Lung microvascular endothelial cell (primary cell): ENCODE measurements at places on chromosomes 12 and 14.
A peak's percentile ranks its signal among the peaks of the same experiment; 100 is the strongest.

- DNase-seq = no peak
These were observed 120.1 kb downstream of the LMNTD1 start for GRCh38 chr12:25433024-25433423.

DNA sequence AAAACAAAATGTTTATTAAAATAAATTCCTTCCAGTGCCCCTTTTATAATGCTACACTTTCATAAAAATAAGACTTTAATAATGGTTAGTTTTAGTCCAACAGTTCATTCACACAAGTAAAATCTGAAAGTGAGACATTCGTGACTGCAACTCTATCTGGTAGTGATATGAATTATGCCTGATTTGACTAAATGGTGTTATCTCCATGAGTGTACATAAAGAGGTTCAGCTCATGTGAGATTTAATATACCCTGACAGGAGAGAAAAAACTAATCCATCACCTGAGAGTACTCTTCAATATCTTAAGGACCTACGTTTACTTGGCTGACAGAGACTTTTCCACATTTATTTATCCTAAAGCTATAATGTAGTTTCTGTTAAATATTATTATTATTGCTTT, 34.0 kb downstream of the ERO1A start:
- no peak for DNase-seq

DNA sequence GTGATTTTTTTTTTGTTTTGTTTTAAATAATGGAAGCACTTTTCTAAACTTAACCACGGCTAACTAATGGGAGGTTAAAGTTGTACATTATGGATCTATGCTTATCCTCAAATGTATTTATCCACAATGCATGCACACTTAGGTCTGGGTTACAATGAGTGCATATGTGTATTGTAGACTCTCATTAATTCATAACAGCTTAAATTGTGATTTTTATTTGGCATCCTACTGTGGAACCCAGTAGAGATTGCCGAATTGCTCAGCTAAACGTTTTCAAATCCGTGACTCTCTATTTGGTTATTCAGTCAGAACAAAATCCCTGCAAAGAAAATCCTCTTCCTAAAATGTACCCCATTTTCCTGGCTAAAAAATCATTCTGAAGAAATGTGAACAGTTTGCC, 244.0 kb downstream of the SLC25A21 start:
- no peak for DNase-seq

GRCh38 chr14:100617410-100618317, 30.4 kb upstream of the BEGAIN start:
- no peak for DNase-seq

DNA sequence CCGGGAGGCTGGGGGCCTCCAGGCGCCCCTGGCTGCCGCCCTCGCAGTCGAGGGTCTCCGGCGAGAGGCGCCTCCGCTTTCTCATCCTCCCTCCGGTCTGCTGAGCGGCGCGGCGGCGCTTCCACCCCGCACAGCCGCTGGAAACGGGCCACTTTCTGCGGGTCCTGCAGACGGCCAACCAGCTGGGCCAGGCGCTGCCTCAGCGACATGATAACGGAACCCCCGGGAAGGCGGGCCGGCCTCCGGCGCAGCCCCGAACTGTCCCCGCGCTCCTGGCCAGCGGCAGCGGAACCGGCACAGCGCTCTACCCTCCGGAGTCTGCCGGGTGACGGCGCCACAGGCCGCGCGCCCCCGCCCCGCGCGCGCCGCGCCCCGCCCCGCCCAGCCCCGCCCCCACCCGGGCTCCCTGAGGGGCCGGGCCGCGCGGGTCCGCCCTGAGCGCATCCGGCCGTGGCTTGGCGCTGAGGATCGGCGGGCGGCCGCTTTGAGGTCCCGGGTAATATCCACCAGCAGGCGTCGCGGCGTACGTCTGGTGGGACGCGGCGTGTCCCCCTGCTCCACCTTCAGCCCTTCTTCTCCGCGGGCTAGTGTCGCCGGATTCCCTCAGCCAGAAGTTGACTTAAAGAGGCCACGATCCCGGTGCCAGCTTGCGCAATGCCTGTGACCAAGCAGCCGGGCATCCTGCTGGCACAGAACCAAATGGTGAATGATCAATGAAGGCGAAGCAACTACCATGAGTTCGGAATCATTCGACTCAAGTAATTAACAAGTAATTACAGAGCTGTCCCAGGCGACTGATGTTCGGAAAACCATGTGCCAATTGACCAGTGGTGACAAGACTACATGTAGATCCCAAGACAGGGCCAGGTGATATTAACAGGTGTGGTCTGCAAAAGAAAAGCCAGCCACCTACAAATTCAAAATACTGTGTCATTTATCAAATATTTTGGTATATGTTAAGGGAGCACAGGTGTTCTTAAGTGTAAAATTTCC, at the start of gene SGPP1:
SGPP1 (minus strand) TSS at position 330 of the 993 bp plus-strand sequence; CDS start at position 209, 121 bp downstream.
- peak; percentile 77 for DNase-seq

GRCh38 chr14:69573205-69573830, 1.4 kb downstream of the CCDC177 start:
- no peak for DNase-seq

DNA sequence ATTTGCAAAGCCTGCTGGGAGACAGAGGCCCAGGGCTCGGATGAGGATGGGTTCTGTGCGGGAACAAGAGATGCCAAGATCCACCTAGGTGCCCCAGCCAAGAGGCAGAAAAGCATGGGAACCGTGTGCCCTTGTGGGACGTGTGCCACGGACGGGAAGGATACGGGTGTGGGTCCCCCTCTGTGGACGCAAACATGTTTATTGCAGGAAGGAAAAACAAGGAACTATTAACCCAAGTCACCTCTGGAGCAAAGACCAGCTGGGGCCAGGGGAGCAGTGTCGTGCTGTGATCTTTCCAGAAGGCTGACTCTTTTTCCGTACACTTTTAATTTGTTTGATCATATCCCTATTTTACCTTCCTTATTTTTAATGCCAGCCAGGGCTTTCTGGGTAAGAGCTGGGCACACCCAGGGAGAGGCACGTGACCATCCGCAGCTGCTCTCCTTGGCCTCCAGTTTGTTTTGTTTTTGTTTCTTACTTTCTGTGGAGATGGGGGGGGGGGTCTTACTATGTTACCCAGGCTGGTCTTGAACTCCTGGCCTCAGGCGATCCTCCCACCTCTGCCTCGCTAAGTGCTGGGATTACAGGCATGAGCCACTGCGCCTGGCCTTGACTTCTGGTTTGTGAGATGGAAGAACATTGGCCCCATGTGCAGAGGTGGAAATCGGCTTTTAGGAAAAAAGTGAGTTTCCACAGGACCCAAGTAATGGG, 20.7 kb downstream of the SCARB1 start:
- no peak for DNase-seq

GRCh38 chr12:119683413-119683812, 15.5 kb downstream of the PRKAB1 start:
- no peak for DNase-seq

DNA sequence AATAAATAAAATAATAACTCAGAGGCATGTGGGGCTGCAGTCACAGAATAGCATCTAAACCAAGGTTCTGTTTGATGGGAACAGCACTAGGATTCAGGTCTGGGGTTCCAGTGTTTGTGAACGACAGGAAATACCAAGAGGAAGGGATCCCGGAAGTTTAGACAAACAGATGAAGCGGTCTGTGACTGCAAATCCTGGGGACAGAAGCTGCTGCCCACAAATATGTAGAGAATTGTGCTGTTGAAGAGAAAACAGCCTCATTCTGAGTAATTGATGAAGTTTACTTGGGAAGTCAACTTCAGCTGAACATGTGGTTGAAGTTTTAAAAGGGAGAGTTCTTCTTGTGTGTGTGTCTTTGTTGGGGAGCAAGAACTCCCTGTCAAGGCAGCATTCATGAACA, 98.4 kb upstream of the TBX5 start:
- DNase-seq = no peak

DNA sequence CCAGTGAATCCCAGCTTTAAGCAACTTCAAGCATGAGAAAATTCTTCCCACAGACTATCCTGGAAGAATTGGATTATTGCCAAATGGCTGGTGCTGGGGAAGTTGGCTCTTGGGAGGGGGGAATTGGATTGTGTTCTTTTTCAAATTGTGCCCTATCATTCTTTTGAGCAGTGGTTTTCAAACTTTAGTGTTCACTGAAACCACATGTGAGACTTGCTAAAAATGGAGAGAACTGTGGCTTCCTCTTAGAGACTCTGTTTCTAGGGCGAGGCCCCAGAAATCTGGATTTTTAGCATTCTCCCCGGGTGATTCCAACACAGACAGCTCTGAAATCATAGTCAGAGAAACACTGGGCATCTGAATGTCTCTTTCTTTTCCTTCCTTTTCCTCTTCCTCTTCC, 14.3 kb upstream of the OTUB2 start:
- DNase-seq = no peak

DNA sequence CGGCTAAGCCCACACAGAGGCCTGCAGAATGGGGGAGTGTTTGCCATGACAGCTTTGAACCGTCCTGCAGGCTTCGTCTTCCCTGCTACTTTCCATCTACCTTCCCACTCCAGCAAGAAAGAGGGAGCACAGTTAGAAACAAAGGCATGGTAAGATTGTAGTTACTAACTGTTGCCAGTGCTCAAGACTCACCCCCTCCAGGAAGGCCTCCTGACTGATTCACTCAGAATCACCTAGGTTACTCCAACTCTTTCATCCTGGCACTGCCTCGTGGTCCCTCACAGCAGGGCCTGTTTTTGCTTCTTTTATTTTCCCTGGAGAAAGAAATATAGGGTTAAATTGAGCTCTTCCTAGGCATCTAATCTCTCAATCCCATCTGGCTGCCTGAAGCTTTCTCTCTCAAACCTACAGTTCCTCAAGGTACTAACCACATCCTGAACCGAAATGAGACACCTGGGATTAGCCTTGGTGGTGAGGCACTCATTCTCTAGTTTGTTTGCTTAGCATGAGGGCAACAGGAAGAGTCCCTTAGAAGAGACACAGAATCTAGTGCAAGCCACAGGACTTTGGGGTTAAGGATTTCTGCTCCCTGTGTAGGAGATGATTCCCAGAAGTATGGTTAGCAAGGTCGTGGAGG, 7.8 kb downstream of the GALNT6 start:
- DNase-seq = no peak

DNA sequence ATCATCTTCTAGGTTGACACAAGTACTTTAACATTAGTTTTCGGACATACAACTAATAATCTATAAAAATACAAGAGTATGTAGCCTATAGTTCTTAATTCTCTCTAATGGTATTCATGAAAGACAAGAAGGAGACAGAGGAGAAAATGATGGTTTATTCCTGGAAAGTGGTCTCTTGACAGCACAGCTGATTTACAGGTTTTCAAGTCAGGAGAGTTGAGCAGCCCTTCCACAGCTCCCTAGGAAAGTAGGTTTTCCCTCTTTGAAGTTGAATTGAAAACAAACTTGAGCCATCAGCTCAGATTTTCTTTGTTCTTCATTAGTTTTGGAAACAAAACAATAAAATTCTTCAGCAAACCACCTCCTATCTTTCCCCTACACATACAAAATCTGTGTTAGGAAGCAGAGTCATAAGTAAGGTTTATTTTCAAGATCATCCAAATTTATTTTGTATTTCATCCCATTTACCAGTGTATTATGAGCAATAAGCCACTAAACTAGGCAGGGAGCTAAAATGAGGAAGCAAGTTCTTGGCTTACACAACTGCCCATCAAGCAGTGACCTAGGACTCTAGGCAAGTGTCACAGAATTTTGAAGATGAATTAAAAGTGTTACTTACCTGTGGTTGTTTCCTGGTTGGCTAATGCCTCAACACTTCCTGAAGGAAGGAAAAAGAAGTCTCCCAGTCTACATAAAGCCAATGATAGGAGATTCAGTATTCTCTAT, 357.0 kb downstream of the BCAT1 start:
- DNase-seq = no peak

- no peak for DNase-seq
These were observed 25.1 kb upstream of the EIF5 start for GRCh38 chr14:103308717-103309616.

DNA sequence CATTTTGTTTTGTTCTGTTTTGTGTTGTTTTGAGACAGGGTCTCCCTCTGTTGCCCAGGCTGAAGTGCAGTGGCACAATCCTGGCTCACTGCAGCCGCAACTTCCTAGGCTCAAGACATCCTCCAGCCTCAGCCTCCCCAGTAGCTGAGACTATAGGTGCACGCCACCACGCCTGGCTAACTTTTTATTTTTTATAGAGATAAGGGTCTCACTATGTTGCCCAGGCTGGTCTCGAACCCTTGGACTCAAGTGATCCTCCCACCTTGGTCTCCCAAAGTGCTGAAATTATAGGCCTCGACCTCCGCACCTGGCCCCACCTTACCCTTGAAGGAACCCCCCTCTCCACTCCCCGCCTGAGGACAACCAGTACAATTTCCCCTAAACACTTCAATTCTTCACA, 7.5 kb upstream of the IFT81 start:
- DNase-seq = no peak
